ENCODE measurements at places on chromosomes 4 and X.

- no peak for DNase-seq
These were observed 80.4 kb upstream of the MSX1 start for GRCh38 chr4:4779054-4779453.

DNA sequence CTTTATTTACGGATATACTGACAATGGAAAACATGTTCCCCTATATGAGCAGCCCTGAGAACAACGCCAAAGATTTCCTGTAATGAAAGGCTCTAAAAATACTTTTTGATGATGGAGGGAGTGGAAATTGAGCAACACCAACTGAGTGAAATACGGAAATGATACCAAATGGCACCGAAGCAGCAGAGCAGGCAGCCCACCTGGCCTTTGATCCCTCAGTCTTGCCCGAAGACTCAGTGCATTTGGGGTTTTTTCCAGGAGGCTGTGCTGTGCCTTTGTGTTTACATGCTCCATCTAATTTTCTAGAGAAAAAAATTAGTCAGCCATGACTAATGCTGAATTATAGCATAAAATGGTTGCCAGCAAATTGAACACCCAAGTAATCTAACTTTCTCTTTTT lies 169.9 kb upstream of the RBPJ start:
- DNase-seq: no peak

GRCh38 chr4:55554453-55555030 lies 7.8 kb upstream of the CLOCK start:
- peak; percentile 7 for DNase-seq

DNA sequence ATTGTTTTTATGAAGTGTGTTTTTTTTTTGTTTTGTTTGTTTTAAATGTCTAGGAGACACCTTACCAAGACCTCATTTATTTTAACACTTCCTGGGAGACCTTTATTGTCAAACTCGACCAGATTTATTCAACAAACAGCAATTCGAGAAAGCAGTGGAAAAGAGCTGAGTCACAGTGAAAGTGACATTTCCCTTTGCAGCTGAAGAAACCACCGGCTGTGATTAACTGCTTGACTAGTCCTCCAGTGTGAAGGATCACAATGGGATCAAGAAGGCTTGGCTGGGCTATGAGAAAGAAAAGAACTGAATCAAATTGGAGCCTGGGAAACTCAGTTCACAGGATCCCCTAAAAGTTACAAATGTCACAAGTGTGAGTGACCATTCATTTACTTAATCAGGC lies 11.9 kb upstream of the ADH7 start:
- DNase-seq: no peak

DNA sequence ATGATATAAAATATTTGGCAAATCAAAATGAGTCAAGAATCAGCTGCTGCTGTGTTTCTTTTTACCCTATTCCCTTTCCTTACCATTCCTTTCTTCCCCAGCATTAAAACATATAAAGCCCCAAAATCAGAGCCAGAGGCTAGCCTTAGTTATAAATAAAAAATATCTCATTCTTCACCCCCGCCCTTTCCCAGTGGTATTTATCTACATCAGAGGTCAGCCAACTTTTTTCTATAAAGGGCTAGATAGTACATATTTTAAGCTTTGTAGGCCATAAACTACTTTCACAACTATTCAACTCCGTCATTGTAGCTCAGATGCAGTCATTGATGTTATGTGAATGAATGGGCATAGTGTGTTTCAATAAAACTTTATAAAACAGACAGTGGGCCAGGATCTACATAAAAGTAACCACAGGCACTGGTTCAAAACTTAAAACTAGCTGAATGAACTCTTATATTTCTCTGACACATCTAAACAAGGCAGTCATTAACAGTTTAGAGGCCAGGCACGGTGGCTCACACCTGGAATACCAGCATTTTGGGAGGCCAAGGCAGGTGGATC lies 30.5 kb upstream of the TCEANC start:
- no peak for DNase-seq

- DNase-seq: no peak
These were observed 29.7 kb downstream of the MANBA start for GRCh38 chr4:102730968-102731533.

- no peak for DNase-seq
These were observed 127.7 kb downstream of the SLC7A11 start for GRCh38 chr4:138114434-138114833.

Data from NCI-H524 (cell line).